Substantia nigra (tissue), 51 donors: ENCODE measurements at places on chromosomes 3 and 15.

GRCh38 chr15:85623315-85624049 lies 171.2 kb downstream of the KLHL25 start:
- no peak for DNase-seq

- no peak for DNase-seq
Measured at GRCh38 chr3:94972066-94972465, 909.2 kb downstream of the NSUN3 start.

DNA sequence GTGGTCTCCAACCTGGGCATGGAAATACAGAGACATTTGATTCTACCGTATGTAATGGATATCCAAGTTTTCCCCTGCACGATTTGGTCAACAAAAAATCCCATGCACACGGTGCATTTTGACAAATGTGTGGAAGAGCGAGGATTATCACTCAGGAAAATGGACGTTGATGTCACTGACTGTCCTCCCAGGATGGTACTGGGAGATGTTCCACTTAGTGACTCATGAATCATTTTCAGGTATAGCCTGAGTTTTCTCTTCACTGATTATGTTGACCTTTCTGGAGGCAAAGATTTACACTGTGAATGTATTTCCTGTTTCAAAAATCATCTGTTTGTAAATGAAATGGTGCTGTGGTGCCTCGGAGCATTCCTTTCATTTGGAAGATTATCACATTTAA lies 596.7 kb upstream of the ADAMTS9 start:
- DNase-seq: no peak

GRCh38 chr3:71050538-71051258 lies 532.8 kb downstream of the FOXP1 start:
- DNase-seq: peak; percentile 35

DNA sequence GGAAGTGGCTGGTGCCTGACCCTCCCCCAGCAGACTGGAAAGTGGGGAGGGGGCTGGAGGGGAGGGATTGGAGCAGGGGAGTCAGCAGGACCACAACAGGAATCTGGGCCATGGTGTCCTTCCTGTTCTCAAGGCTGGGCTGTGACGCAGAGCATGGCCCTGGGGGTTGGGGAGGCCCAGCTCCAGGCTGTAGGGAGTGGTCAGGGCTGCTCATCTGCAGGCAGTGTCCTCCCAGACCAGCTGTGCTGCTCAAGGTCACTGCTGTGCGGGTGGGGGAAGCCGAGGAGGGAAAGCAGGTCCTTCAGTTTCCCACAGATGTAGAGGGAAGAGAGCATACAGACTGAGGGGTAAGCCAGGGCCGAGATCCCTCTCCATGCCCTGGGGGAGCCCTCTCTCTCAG lies 40.7 kb downstream of the CYP11A1 start:
- no peak for DNase-seq

DNA sequence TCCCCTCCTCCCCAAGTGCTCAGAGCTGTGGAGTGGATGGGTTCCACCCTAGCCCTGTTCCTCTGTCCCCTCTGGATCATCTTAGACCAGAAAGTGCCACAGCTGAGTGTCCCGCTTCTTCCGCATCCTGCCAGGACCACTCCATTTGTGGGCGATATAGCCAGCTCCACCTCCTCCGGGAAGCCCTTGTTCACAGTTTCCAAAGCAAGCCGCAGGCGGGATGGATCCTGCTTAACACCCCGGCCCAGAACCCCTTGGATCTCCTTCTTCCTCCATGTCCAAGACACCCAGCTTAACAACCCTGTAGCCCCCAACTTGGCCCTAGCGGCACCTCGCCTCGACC lies 490 bp upstream of the ALAS1 start:
- no peak for DNase-seq

- no peak for DNase-seq
Measured at GRCh38 chr3:187586226-187586625, 84.0 kb downstream of the SST start.

- DNase-seq: no peak
Measured at GRCh38 chr15:94097552-94097951, 133.8 kb upstream of the MCTP2 start.

DNA sequence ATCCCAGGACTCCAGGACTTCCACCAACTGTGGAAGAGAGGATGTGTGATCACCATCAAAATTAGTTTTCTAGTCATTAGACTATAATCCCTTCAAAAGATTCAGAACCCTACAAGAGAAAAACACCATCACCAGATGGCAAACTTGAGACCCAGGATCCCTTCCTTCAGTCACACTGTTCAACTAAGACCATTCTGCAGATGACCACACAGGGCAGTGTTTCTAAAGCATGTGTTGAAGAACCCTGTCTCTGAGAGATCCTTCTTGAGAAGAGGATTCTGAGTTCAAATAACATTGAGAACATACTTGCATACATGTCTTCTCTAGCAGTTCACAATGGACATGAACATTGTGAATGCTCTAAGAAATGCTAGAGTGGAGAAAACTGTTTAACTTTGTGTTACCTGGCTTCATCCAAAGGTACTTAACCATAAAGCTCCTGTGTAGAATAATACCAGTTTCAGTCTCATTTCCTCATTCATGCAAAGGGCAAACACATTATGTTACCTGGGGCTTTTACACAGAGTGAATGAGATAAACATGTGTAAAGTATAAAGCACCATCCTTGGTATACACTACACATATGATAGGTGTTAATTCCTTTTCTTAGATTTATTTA lies 2.4 kb upstream of the ADGRG7 start:
- DNase-seq: no peak

DNA sequence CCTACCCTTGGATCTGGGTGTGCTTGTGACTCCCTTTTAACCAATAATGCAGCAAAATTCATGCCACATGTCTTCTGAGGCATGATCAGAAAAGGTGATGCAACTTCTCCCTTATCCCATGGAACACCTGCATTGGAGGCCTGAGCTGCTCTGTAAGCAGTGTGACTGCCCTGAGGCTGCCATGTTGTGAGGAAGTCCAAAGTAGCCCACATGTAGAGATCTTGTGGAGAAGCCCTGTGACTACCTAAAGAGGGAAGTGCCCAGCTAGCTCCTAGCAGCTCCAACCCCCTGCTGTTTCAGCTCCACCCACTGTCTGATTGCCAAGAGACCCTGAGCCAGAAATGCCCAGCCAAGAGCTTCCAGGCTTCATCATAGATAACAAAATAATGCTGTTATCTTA lies 6.4 kb upstream of the NR1D2 start:
- DNase-seq: no peak

DNA sequence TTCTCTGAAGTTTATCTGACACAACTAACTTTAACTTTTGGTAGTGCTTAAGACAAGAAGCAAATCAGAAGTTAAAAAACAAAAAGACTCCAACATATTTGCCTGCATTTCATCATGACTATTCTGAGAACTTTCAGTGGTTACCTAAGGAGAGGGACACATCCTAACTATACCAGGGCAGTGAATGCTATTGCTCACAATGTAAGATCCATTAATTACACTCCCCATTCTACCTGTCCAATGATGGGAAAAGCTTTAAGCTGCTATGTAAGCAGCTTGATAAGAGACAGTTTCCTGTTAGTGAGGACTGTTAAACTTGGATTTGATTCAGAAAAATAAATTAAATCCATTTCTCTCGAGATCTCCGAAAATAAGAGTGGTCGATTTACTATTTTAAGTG lies 37.5 kb downstream of the SERPINI1 start:
- no peak for DNase-seq

GRCh38 chr15:23787346-23788105 lies 100.4 kb upstream of the NDN start:
- DNase-seq: no peak

GRCh38 chr3:152193673-152194267 lies 75.0 kb upstream of the MBNL1 start:
- no peak for DNase-seq

DNA sequence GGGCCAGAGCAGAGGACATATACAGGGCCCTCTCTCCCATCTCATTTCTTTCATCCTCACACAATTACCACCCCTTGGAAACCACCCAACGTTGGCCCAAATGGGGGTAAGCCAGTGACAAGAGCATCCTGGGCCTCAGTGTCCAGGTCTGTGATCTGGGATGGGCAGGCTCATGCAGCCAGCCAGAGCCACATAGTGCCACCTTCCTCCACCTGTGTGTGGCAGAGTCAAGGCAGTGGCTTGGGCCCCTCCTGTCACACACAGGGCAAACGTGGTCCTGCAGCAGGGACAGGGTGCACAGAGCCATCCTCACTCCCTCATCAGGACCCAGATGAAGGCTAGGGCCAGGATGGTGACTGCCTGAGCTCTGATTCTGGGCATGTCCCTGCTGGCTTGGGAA lies 2.3 kb upstream of the MYL3 start:
- DNase-seq: no peak

GRCh38 chr15:57647071-57647790 lies 55.5 kb downstream of the MYZAP start:
- DNase-seq: no peak

DNA sequence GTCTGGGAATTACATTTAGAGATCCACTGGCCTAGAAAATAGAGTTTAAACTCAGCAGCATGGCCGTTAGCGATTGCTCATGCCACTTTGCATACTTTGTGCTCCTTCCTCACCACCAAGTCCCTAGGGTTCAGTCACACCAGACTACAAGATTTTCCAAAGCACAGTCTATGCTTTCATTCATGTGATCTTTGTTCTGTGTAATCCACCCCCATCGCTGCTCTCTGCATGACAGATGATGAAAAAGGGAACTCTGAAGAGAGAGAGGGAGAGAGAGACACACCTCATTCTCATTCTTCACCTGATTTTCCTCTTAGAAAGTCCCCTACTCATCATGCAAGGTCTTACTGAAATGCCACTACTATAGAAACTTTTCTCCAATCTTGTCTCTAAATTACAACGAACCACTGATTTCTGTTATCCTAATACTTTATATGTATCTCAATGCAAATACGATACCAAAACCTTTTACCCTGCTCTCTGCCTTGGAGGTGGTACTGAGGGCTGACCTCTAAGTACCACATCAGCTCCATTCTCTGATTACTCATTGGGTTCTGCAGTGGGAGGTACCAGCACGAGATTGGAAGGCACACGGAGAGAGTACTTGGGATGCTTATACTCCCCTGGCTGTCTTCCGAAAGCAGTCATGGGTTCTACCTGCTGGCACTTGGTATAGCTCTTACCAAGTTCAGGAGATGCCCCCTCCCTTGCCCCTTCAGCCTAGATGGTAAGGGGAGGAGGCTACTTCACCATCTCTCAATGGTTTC lies 1.1 kb upstream of the PARP15 start:
- DNase-seq: no peak

GRCh38 chr3:60303160-60303559 lies 948.1 kb downstream of the FHIT start:
- no peak for DNase-seq

DNA sequence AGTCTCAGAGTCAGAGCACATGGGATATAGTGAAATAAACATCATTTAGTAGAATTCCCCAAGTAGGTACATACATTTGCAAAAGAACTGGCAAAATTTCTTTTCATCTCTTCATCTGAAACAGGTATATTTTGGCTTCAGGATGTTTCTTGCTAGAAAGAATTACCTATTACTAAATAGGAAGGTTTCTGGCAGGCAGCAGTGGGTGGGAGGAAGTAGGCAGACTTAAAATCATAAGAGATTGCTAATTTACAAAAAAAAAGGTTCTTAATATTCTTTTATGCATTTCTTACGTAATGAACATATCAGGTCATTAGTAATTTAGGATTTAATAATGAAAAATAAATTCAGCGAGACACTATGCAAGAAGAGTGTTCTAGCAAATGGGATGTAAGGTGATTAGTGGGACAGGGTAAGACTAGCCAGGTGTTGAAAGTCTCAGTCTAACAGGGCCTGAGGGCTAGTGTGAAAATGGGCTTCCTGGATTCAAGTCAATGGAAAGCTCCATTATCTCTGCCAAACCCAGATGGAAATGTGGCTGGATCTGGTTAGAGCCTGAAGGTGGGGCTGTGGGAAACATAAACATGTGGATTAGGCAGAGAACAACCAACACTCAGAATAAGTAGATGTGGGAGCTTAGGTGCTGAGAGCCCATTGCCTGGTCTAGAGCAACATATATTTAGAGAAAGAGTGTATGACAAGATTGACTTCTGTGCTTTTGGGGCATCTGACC lies 127.4 kb upstream of the FEZF2 start:
- no peak for DNase-seq

GRCh38 chr3:155744626-155745324 lies at the start of gene PLCH1:
Gene PLCH1, minus strand, starts transcription at chr3:155745071. Its CDS starts 40,847 bp downstream, at chr3:155704224.
- DNase-seq: peak; percentile 16

GRCh38 chr15:101530224-101530958 lies 40.9 kb upstream of the PCSK6 start:
- DNase-seq: no peak

GRCh38 chr3:177306252-177306651 lies 109.0 kb upstream of the TBL1XR1 start:
- DNase-seq: no peak

DNA sequence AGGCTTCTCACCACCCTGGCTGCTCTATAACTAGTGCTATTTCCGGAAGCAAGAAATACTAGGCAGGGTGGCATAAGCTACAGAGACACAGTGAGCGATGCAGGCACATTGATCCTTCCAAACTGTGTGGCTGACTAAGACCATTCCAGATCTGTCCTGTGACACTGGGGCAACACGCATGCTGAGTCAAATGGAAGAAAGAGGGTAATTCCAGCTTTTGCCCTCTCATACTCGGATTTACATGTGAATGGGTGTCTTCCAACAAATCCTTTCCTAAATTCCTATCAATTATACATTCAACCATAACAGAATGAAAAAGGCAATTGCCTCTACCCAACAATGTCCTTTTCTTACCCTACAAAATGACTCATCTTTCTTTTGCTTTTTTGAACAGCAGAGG lies 5.1 kb downstream of the FSIP1 start:
- DNase-seq: no peak

DNA sequence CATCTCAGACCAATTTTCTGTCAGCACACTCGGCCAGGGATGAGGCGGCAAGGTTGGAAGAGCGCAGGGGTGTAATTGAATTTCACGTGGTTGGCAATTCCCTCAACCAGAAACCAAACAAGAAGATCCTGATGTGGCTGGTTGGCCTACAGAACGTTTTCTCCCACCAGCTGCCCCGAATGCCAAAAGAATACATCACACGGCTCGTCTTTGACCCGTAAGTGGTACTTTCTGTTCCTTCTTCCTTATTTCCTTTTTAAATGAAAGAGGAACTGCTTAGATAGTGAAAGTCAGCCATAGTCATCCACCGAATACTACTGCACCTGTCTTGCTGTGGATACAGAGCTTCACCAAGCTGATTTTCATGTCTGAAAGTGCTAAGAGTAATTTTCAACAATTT lies 60.1 kb downstream of the SGO1 start:
- peak; percentile 39 for DNase-seq

DNA sequence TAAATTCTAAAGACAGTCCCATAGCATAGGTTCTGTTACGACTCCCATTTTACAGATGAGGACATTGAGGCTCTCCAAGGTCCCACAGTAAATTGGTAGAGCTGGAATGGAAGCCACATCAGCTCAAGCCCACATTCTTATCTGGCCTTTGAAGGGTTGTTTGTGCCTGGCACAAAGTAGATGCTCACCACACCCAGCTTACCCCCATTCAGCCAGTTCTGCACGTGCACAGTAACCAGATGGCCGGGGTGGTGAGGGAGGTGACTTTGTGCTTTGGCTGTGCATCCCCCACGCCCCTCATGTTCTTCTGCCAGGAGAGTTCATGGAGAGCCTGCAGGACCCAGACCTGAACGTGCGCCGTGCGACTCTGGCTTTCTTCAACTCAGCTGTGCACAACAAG lies 16.2 kb downstream of the RPL32 start:
- DNase-seq: no peak

GRCh38 chr3:123834631-123835030 lies 49.5 kb downstream of the MYLK start:
- no peak for DNase-seq
